ENCODE measurements at places on chromosomes 7 and 10.

DNA sequence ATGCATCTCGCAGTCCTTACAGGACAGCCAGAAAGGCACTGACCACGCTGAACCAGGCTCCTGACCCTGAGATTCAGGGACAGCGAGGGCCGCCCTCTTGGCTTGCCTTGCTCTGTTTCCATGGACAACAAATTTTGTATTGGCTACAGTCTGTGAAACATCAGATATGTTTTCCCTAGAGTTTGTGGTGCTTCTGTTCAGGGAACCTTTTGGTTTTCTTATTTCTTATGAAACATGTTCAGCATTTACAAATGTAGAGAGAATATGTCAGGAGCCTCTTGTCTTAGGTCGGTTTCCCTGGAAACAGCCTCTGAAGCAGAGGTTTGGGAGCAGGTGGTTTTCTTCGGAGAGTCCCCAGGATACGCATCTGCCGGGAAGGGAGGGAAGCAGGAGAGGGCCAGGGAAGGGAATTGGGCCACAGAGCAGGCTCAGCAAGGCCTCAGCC lies 260.1 kb downstream of the CCDC3 start:
- no peak for DNase-seq

GRCh38 chr10:22325272-22326144 lies 4.6 kb downstream of the BMI1 start:
- DNase-seq, result no peak

DNA sequence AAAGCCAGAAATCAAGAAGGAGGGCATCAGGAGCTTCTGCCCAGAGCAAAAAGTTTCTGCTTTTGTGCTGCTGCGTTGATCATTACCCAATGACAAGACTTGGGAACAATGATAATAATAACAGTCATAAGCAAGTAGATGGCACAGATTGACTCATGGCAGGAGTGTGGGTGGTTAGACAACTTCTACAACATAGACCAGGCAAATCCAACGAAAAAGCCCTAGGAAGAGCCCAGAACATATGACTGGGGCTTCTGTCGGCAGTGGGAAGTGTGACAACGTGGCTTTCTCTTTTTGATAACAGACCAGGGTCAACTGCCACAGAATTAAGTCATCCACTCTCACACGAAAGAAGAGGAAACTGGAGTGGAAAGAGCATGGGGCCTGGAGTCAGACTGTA lies 85.4 kb upstream of the TRIL start:
- no peak for DNase-seq

DNA sequence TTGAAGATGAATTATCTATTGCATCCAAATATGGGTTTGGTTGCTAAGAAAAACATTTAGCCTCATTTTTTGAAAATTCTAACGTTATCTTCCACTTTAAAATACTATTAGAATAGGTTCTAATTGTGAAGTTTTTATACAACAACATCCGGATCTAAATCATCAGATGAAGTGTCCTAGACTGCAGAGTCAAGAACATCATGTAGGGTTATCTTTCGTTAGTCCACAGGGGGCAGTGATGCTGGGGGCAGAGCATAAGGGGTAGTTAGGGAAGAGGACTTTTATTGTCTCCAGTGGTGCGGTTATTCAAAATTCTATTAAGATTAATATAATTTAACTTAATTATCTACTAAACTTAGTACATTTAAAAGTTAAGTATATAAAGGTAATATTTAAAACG lies 990.6 kb upstream of the PHF14 start:
- DNase-seq, result no peak

DNA sequence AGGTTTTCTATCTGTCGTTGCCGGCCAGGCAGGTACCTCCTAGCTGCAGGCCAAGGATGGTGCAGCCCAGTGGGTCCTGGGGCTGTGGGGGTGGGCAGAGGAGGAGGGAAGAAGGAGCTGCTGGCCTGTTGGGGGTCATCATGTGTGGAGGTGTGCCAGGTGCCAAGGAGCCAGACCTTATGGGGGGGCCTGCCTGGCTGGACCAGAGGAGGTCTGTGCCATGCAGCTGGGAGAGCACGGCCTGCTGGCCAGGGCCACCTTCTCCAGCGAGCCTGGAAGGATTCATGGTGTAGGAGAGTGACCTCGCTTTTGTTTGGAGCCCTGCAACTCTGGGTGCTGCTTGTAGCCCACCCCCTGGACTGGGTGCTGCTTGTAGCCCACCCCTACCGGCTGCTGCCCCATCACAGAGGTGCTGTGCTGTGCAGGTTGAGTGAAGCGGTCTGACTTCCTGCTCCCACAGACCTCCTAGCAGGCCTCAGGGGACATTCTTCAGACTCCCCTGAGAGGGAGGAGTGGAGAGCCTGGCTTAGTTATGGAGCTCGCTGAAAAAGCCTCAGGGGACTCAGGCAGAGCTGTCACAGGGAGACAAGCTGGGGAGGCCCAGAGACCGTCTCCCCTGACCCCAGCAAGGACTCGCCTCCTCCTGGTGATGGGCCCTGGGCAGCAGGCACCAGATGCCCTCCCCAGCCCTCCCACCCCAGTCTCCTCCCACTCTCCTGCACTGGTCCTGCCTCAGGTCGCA lies 67.7 kb upstream of the AQP1 start:
- DNase-seq, result no peak

DNA sequence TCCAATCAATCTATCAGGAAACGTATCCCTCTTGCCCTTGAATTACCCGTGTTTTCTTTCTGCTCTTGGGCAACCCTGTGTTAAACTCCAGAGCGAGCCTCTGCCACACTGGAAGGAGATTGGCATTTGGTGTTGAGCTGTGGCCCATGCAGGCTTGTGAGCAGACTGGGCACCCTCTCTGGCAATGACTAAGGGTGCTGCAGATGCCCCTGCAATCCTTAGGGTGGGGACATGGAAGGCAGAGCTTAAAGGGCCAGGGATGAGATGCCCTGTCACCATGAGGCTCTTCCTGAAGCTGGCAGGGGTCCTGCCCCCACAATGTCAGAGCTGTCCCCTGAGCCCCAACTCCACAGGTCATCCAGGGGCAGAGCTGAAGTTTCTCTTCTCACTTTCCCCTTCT lies 19.5 kb upstream of the FAM180A start:
- DNase-seq, result no peak

GRCh38 chr10:44857363-44858016 lies 53.6 kb upstream of the TMEM72 start:
- peak; percentile 27 for DNase-seq

GRCh38 chr7:134768243-134768642 lies 11.2 kb upstream of the CALD1 start:
- DNase-seq, result no peak

GRCh38 chr10:29712108-29712507 lies 77.3 kb upstream of the SVIL start:
- no peak for DNase-seq

DNA sequence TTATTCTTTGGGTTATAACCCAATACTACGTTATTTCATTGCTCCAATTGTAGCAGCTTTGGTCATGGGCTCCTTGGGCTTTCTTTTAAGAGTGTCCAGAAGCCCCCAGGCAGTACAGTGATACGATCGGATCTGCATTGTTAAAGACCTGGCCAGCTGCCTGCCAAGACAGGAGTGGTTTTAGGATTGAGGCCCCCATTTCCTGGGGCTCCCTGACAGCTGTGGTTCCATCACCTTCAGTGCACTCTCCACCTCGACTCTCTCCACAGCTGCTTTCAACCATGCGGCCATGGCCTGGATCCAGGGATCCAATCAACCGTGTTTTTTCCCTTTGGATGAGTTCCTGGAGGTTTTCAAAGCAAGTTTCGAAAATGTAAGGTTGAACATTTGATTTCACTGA lies 123.4 kb upstream of the BTBD16 start:
- DNase-seq, result no peak

GRCh38 chr10:22158426-22158825 lies 59.4 kb downstream of the EBLN1 start:
- DNase-seq, result no peak

DNA sequence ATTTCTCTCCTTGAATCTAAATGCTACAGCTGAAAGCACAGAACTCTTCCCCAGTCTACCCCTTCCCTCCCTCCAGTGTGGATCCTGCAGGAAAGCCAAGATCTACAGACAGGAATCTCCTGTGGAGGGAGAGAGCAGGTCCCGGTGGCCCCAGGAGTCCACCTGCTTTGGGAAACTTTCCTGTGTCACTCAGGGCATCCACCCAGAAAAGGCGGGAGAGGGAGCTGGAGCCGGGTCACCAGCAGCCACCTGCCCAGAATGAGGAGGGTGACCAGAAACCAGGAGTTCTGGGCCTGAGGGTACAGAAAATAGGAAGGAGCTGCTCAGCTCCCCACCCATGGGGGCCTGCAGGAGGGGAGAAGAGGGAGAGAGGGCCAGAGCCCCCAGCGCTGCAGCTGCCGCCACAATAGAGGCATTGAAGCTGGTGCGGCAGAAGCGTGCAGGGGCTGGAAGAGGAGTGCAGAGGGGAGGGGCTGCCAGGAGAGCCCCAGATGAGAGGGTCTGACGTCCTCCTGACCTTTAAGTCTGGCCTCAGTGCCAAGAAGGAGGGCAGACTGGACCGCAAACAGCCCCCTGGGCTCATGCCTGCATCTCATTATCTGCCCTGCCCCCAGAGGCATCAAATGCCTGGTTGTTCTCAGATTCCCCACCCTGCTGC lies 56.3 kb upstream of the TMEM72 start:
- peak; percentile 32 for DNase-seq

DNA sequence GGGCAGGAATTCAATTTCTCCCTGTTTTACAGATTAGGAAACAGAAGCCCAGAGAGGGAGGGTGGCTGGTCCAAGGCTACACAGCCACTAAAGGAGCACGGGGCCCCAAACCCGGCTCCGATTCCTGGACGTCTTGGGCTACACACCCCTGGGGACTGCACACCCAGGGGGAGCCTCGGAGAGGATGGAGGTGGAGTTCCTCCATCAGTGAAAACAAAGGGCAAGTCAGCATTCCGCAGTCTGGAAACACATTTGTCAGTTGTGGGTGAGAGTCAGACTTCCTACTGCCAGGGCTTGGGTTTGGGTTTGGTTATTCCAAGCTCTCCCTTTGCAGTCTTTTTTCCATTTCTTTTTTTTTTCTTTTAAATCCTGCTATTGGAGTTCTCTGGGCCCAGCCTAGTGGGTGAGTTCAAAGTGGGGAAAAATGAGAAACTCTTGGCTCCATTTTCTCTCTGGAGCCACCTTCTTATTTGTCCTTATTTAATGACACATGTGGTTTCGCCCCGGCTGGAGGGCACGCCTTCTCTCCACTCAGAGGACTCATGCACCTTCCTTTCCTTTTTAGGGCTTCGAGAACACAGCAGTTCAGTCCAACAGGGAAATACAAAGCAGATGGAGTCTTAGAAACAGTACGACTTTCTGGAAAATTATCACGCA lies 59.9 kb upstream of the AQP1 start:
- no peak for DNase-seq

DNA sequence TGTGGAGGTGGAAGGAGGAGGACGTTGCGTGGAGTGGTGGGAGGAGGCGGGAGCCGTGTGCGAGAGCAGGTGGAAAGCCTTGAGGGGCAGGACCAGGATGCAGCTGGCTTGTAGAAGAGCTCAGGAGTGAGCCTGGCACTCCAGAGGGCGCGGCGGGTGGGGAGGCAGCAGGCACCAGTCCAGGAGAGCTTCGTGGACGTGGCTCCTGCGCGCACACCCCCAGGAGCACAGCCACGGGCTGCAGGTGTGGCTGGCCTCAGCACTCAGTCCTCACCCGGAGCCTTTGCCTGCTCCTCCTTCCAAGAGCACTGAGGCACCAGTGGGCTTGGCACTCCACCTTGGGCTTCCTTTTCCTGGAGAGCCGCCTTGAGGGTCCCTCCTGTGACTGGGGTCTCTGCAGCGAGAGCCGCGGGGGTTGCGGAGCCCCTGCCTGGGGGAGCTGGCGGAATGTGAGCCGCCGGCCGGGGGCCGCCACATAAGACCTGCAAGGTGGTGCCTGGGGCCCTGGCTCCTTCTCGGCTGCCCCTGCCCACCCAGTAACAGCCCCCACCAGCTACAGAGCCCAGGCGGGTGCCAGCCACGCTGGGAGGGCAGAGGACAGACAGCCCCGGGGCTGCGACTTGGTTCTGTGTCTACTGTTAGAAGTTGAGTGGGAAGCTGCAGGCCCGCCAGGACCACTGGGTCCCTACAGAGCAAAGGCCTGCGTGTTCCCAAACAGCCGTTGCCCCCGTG lies 11.1 kb downstream of the MAFK start:
- DNase-seq, result no peak

DNA sequence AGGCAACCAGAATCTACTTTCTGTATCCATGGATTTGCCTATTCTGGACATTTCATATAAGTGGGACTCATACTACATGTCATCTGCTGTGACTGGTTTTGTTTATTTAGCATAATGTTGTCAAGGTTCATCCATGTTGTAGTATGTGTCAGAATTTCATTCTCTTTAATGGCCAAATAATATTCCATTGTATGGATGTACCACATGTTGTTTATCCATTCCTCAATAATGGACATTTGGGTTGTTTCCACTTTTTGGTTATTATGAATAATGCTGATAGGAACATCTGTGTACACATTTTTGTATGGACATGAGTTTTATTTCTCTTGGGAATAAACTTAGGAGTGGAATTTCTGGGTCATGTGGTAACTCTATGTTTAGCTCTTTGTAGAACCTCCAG lies 133.7 kb downstream of the CREB5 start:
- no peak for DNase-seq

GRCh38 chr10:31724296-31724695 lies 204.3 kb downstream of the ARHGAP12 start:
- DNase-seq, result no peak

DNA sequence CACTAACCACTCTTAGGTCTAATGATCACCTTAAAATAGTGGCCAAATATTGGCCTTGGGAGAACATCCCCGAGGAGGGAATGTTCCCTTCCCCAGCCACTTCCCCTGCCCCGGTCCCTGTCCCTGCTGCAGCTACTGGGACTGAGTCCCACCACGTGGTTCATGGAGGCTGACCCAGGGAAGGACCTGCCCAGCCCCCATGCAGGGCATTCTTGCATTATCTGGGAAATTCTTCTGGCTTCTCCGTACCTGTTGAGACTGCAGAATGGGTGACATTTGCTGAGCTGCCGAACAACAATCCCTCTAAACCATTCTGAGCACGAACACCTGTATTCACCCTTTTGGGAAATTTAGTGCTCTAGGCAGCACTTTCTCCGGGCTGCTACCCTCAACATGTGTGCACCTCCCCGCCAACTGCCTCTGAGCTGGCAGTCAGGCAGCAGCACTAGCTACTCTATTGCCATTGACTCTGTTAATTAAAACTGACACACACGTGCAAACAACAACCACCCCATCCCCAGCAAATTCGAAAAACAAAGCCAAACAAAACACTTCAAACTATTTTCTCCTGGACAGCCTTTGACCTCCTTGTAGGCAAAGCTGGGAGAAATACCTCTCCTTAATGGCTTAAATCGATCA lies 567.4 kb upstream of the MKI67 start:
- DNase-seq, result no peak

DNA sequence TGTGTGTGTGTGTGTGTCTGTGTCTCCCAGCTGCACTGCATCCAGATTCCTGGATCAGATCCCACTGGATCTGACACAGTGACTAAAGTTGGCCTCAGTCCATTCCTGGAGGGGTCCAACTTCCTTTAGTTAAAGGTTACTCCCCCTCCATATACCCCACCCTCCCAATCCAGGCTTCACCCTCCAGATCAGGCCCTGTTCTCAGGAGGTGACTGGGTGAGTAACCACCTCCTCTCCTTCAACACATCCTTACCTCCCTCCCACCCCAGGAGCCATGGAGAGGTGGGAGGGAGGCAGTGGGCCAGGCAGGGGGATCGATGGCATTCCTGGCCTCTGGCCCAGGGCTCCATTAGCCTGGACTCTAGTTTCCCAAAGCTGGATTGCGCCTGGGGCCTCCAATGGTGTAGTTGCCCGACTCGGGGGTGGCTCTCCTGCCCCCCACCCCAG lies 11.3 kb downstream of the KCNIP2 start:
- DNase-seq, result no peak

GRCh38 chr10:17201794-17202116 lies 283 bp upstream of the TRDMT1 start:
- DNase-seq, result no peak

All from amygdala (tissue), 56 donors.